ENCODE measurements at places on chromosomes 16 and 17.
A peak's percentile ranks its signal among the peaks of the same experiment; 100 is the strongest.

DNA sequence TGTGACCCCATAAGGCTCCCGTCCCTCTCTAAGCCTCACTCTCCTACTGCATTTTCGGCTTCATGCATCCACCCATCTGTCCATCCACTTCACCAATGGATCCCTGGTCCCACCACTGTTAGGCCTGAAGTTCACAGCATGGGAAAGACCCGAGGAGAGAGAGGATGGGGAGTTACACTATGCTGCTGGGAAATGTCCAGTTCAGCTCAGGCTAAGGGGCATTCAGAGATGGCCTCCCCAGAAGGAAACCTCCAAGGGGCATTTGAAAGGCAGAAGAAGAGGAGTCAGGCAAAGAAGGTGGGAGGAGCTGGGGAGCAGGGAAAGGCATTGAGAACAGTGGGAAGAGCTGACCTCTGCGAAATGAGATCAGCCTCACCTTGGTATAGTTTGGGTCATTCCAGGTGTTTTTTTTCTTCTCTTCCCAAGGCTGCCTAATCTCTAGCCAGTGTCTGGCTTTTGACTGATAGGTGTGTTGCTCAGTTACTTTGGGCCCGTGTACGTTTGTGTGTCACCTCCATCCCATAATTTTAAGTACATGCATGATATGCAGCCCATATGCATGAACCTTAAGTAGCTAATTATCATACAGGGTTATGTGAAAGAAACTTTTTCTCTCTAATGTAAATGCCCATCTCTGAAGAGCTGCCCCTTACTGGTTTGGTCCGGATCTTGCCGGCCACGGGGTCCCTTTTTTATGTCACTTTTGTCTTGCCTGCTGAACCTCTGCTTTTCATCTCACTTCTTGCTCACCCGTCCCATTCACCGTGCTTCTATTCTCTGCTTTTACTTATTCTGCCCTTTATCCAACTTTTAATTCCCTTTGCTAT, 11.6 kb upstream of the DRC7 start:
- no peak for DNase-seq

GRCh38 chr16:54647725-54648221, 282.9 kb upstream of the IRX5 start:
- no peak for DNase-seq

GRCh38 chr17:2050300-2051060, 4.4 kb upstream of the HIC1 start:
- DNase-seq, result peak; percentile 61

- DNase-seq, result no peak
These were observed 31.7 kb upstream of the ARL4D start for GRCh38 chr17:43366891-43367736.

- peak; percentile 16 for DNase-seq
These were observed 1.0 kb downstream of the VEZF1 start for GRCh38 chr17:57986841-57987580.

Measured in activated CD8-positive, alpha-beta memory T cell treated with anti-CD3 and anti-CD28 coated beads for 1 hour (primary cell).